ENCODE measurements at places on chromosomes 2 and 18.
A peak's percentile ranks its signal among the peaks of the same experiment; 100 is the strongest.

DNA sequence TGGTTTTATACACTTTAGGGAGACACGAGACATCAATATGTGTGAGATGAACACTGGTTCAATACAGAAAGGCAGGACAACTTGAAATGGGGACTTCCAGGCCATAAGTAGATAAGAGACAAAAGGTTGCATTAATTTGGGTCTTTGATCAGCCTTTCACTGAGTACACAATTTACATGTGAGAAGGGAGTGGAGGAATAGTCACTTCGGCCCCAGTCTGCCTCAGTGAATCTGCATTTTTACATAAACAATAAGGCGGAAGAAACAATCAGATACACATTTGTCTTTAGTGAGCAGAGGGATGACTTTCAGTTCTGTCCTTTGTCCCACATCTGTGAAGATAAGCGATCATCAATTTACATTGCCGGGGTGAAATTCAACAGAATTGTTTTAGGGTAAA is 104.3 kb upstream of the ARL4C start:
- H3K4me1 ChIP-seq: no peaks in the 10 kb centered on the region
- H3K4me3 ChIP-seq: no peak overlapping the region
- H3K27me3 ChIP-seq: peaks cover 18% of the 10 kb centered on the region
- no peaks in the 10 kb centered on the region for H3K36me3 ChIP-seq

- no peak overlapping the region for H3K27ac ChIP-seq
- H3K4me1 ChIP-seq: no peaks in the 10 kb centered on the region
- peaks cover 8% of the 10 kb centered on the region for H3K27me3 ChIP-seq
- no peak overlapping the region for H3K4me3 ChIP-seq
- no peaks in the 10 kb centered on the region for H3K36me3 ChIP-seq
- DNase-seq: no peak
These were observed 394.4 kb downstream of the NYAP2 start for GRCh38 chr2:225793736-225794550.

DNA sequence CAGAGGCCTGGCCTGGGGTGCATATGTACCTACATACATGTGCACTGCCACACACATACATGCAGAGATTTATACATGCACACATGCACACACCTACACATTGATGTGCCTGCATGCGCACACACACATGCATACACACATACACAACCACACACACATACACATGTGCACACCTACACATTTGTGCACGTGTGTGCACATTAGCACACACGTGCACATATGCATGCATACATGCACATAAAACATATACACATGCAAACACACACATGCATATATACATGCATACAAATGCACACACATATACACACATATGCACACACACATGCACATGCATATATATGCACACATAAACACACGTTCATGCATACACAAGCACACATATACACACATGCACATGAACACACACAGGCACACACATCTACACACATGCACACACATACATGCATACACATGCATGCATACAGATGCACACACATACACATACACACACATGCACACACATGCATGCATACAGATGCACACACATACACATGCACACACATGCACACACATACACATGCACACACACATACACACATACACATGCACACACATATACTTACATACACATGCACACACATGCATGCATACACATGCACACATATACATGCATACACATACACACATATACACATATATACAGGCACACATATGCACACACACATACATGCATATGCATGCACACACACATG is 23.6 kb upstream of the OTOS start:
- H3K4me3 ChIP-seq: no peak overlapping the region
- no peaks in the 10 kb centered on the region for H3K36me3 ChIP-seq
- H3K27ac ChIP-seq: no peak overlapping the region
- no peaks in the 10 kb centered on the region for H3K4me1 ChIP-seq
- no peak for DNase-seq
- peaks cover 13% of the 10 kb centered on the region for H3K27me3 ChIP-seq

DNA sequence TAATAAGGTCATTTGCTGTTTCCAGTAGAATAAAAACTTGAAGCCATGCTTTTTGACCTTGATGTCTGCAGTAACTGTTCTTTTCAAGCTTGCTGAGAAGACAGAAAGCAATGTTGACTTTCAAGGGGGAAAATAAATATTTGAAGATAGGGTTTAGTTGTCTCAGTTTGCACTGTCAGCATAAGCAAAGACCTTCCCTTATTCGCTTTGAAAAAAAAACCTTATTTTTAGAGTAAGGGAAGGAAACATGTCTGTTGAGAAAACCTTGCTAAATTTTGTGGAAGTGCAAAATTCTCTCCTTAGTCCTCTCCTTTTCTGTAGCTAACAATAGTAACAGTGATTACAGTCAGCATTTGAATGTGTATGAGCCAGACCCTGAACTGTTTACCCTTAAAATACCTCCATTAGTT is 43.1 kb downstream of the MAP4K4 start:
- H3K27ac ChIP-seq: no peak overlapping the region
- no peaks in the 10 kb centered on the region for H3K27me3 ChIP-seq
- no peaks in the 10 kb centered on the region for H3K36me3 ChIP-seq
- no peak for DNase-seq

- H3K27ac ChIP-seq: no peak overlapping the region
- no peaks in the 10 kb centered on the region for H3K4me1 ChIP-seq
- H3K27me3 ChIP-seq: no peaks in the 10 kb centered on the region
- no peak overlapping the region for H3K4me3 ChIP-seq
- H3K36me3 ChIP-seq: no peaks in the 10 kb centered on the region
These were observed 341.8 kb downstream of the RBM43 start for GRCh38 chr2:150919901-150920300.

GRCh38 chr2:120456867-120457266 is 110.9 kb downstream of the INHBB start:
- no peak overlapping the region for H3K4me3 ChIP-seq
- H3K36me3 ChIP-seq: no peaks in the 10 kb centered on the region
- peaks cover 6% of the 10 kb centered on the region for H3K27me3 ChIP-seq
- DNase-seq: no peak

GRCh38 chr2:241887806-241888522 is 18.4 kb downstream of the RTP5 start:
- H3K27ac ChIP-seq: peak overlapping the region; percentile 76
- peaks cover 38% of the 10 kb centered on the region for H3K4me1 ChIP-seq
- no peaks in the 10 kb centered on the region for H3K27me3 ChIP-seq

- peaks cover 7% of the 10 kb centered on the region for H3K4me1 ChIP-seq
- no peaks in the 10 kb centered on the region for H3K36me3 ChIP-seq
- peak; percentile 64 for DNase-seq
These were observed 7.6 kb upstream of the TNS1 start for GRCh38 chr2:218010140-218010983.

DNA sequence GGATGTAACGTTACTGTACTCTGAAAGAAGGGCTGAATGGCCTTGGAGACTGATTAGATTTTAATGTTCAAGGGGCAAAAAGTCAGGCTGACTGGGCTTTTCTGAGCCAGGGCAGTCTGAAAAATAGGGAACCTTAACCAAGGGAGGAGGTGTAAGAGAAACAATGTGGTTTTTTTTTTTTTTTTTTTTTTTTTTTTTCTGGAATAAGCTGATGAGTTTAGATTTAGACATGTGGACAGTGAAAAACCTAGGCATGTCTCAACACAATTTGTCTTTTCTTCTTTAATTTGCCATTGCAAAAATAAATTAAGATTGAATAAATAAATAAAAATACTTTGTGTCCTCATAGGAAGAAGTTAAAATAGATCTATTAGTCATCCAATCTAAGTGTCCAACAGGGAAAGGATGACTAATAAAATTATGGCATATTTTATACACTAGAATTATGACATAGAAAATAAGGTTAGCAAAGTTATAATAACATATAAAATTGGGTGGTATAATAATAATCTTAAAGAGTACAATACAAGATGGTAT is 237.6 kb upstream of the TRIB2 start:
- no peaks in the 10 kb centered on the region for H3K27me3 ChIP-seq
- no peak overlapping the region for H3K4me3 ChIP-seq
- H3K4me1 ChIP-seq: peaks cover 5% of the 10 kb centered on the region
- H3K36me3 ChIP-seq: no peaks in the 10 kb centered on the region
- no peak overlapping the region for H3K27ac ChIP-seq
- DNase-seq: no peak

GRCh38 chr18:3540805-3541548 is 91.0 kb downstream of the TGIF1 start:
- peak overlapping the region; percentile 83 for H3K27ac ChIP-seq
- no peak for DNase-seq
- H3K4me1 ChIP-seq: peaks cover 27% of the 10 kb centered on the region
- H3K27me3 ChIP-seq: peaks cover 4% of the 10 kb centered on the region
- H3K36me3 ChIP-seq: no peaks in the 10 kb centered on the region

DNA sequence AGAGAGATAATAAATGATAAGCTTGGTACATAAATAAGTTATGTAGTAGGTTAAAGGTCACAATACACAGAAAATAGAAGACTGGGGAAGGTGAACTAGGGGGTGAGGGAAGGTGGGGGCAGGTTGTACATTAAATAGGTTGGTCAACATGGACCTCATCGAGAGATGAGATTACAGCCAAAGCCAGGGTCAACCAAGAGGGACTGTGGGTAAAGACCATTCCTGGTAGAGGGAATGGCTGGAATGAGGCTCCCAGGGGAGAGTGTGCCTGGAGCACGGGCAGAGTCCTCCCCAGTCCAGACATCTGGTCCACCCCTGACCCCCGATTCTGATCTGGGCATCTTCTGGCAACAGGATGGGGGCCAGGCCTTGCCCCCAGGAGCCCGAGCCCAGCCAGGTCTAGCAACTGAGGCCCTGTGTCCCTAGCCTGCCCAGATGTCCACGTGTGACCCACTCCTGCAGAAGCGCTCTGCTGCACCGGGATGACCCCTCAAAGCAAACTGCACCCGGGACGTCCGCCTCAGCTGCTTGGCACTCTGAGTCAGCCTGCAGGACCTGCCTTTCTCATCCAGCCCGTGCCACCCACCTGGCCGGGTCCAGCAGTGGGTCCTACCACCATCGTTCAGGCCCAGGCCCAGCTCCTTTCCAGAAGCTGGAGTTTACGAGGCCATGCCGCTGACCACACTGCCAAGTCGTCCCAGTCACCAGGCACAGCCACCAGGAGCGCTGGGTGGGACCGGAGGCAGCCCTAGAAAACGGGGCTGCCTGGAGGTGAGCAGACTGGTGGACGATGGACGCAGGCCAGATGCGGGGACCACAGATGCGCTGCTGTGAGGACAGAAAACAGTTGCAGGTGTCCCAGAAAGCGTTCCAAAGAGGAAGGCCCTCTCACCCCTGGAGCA is 56.2 kb upstream of the ID2 start:
- peak; percentile 18 for DNase-seq
- H3K27me3 ChIP-seq: no peaks in the 10 kb centered on the region
- no peaks in the 10 kb centered on the region for H3K4me1 ChIP-seq
- no peaks in the 10 kb centered on the region for H3K36me3 ChIP-seq
- no peak overlapping the region for H3K27ac ChIP-seq

DNA sequence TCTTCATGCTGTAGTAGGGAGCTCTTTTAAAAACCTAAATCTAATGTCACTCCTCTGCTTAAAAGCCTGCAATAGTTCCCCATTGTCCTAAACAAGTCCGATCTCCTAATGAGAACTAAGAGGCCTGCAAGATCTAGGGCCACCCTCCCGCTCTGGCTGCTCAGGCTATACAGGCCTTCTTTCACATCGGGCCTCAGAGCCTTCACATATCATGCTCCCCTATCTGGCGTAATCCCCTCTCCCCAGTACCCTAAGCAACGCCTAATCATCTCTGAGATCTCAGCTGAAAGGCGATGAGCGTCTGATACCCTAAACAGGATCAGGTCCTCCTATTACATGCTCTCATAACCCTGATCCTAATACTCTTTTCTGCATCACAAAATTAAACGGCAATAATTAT is 1.9 kb downstream of the MAP4K3 start:
- no peak overlapping the region for H3K27ac ChIP-seq
- H3K36me3 ChIP-seq: peaks cover 7% of the 10 kb centered on the region
- H3K4me1 ChIP-seq: peaks cover 79% of the 10 kb centered on the region
- no peaks in the 10 kb centered on the region for H3K27me3 ChIP-seq
- peak overlapping the region; percentile 91 for H3K4me3 ChIP-seq

GRCh38 chr2:105321875-105322646 is 7.5 kb downstream of the TGFBRAP1 start:
- peak overlapping the region; percentile 68 for H3K27ac ChIP-seq
- H3K27me3 ChIP-seq: no peaks in the 10 kb centered on the region
- peaks cover 67% of the 10 kb centered on the region for H3K4me1 ChIP-seq

GRCh38 chr2:171308280-171309054 is 125.3 kb downstream of the METTL8 start:
- no peak overlapping the region for H3K4me3 ChIP-seq
- H3K4me1 ChIP-seq: peaks cover 8% of the 10 kb centered on the region
- H3K27me3 ChIP-seq: no peaks in the 10 kb centered on the region
- no peak for DNase-seq

DNA sequence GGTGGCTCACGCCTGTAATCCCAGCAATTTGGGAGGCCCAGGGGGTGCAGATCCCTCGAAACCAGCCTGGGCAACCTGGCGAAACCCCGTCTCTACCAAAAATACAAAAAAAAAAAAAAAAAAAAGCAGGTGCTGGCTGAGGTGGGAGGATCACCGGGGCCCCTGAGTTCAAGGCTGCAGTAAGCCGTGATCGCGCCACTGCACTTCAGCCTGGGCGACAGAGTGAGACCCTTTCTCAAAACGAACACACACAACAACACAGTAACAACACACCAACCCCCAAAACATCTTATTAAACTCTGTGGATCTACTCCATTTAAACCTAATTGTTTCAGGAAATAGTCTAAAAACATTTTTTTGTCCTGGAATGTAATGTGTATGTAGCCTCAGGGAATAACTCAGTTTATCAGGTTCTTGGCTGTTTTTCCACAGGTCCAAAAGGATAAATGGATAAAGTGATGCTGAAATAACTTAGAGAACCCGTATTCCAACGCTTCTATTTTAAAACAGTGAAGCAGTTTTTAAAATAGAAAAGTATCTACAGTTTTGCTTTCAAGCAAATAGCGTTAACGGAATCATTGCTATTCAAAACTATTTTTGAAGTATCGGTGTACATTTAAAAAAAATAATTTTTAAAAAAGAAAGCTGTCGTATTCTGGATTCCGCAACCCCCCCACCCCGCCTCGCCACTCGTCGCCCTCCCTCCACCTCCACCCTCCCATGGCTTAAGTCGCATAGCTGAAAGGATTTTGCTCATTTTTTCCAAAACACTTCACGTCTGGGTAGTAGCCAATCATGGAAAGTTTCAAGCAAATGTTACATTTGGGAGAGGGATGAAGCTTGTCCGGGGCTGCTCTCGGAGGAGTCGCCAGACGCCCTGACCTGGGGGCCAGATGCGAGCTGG is 895 bp upstream of the GLS start:
- peak overlapping the region; percentile 96 for H3K4me3 ChIP-seq
- DNase-seq: no peak
- H3K4me1 ChIP-seq: peaks cover 48% of the 10 kb centered on the region
- H3K27ac ChIP-seq: peak overlapping the region; percentile 99
- peaks cover 39% of the 10 kb centered on the region for H3K36me3 ChIP-seq
- no peaks in the 10 kb centered on the region for H3K27me3 ChIP-seq

GRCh38 chr2:117855886-117856285 is 41.4 kb downstream of the DDX18 start:
- peaks cover 35% of the 10 kb centered on the region for H3K27me3 ChIP-seq
- H3K27ac ChIP-seq: no peak overlapping the region
- no peak overlapping the region for H3K4me3 ChIP-seq
- H3K36me3 ChIP-seq: no peaks in the 10 kb centered on the region
- H3K4me1 ChIP-seq: no peaks in the 10 kb centered on the region

All from activated T-cell treated with anti-CD3 and anti-CD28 coated beads, Interleukin-2, amount 50 U/mL, for 24 hours (primary cell).